ENCODE measurements at places on chromosomes 13 and 19. TPM values are rescaled to one million over a fixed set of nuclear protein-coding genes. Genes with fewer than 3 reads are reported as not detected.

Gene SLITRK1
- not detected for total RNA-seq

- DNase-seq, result peak; percentile 14
These were observed 815.9 kb downstream of the PCDH9 start for GRCh38 chr13:66414066-66414800.

Gene PNMA8A
- total RNA-seq, result 7.6 TPM

- DNase-seq, result no peak
These were observed 81.4 kb downstream of the KCTD15 start for GRCh38 chr19:33878030-33878544.

DNA sequence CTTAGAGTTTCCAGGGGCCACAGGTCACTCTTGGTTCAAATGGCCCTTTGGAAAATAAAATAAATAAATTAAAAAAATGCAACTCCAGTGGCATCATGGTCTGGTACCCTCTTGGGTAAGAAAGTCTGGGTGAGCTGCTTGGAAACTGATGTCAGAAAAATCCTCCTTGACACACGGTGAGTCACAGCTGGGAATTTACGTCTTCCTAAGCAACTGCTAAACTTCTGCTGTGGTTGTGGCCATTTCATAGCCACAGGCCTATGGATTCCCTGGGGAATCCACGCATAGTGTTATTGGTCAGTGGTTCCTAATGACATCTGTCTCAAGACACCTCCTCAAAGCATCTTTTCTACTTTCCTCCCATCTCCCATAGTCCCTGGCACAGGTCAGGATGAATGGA lies 220.8 kb downstream of the COG6 start:
- DNase-seq, result peak; percentile 74

GRCh38 chr13:58855283-58855682 lies 1223.7 kb downstream of the PCDH17 start:
- DNase-seq, result no peak

- no peak for DNase-seq
These were observed 14.6 kb downstream of the C19orf12 start for GRCh38 chr19:29700498-29700897.

Gene AMER2
- not detected for total RNA-seq

Gene TJP3
- total RNA-seq, result 0.69 TPM

Gene ZNF613
- 7.7 TPM for total RNA-seq

DNA sequence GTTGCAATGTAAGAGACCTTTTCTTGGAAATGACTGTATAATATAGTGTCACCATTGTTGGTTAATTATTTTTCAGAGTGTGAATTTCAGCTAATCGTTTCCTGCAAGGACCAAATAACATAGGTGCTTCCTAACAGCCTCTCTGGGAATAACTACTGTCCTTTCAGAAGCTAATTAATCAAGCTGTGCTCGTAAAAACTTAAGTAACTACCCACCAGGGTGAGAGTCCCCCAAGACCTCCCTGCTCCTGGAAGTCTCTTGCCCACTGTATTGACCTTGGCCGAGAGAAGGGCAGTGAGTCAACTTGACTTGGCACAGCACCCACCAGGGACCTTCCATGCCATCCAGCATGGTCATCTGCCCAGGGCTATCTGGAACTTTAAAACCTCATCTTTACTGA lies 50.3 kb downstream of the UQCRFS1 start:
- no peak for DNase-seq

Gene CTXN1
- 5.2 TPM for total RNA-seq

DNA sequence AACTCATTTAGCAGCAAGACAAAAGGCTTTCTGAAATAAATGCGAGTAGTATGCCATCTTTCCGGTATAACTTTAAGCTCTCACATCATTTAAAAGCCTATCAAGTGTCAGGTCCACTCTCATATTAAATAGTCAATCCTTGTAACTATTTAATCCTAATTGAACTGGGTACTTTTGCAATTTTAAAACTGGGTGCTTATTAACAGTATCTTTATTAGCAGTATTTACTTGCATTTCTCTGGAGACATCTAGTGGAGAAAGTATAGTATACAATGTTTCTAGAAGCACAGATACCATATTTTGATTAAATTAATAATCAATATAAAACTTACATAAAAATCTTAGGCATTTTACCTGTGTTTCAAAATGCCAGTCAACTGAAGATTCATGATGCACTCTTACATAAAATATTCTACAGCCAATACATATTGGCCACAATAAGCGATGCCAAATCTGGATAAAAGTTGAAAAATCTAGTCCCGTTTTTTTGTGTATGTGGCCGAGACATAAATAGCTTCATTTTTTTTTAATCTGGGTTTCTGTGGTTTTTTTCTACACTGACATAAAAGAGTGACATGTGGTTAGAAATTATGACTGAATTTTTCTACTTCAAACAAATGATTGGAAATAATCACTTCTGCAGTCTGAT lies 4.3 kb upstream of the POSTN start:
- DNase-seq, result peak; percentile 42

Gene COLGALT1
- total RNA-seq, result 103 TPM

DNA sequence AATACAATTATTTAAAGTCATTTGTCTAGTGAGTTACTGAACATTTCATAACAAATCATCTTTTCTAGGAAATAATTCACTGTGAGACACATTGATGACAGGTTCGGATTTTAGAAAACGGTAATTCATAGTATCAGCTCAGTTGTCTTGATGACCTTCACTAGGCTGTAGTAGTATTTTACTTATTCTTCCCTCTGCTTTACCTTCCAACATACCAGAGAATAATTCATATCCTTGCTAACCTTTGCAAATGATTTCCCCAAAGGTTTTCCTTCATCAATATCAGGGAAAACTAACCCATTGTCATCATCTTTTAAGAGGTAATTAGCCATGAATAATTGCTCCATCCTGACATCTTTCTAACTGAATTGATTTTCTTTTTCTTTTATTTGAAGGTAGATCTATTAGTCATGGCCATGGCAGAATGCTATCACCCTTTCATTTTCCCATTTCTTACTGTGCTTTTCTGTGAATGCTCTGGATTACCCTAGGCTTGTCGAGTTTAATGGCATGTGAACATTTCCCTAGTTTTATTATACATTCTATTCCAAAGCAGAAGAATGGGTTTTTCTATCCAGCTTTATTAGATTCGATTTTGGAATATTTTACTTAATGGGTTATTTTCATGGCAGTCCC lies 299.2 kb downstream of the OLFM4 start:
- no peak for DNase-seq

DNA sequence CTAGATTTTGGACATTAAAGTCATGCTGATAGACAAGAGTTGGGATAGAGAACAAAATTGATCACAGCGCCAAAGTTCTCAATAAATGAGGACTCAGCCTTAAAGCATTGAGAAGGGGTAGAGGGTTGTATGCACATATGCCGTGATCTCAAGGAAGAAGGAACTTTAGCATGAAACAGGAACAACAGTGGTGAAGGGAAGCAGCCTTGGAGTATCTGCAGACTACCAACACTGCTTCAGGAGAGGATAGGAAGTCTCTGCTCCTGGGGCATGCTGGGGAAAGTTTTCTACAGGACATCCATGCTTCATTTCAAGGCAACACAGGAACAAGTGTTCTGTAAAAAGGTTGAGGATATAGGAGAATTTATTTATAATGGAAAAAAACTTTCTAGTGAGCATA lies 111.9 kb upstream of the MLNR start:
- no peak for DNase-seq

DNA sequence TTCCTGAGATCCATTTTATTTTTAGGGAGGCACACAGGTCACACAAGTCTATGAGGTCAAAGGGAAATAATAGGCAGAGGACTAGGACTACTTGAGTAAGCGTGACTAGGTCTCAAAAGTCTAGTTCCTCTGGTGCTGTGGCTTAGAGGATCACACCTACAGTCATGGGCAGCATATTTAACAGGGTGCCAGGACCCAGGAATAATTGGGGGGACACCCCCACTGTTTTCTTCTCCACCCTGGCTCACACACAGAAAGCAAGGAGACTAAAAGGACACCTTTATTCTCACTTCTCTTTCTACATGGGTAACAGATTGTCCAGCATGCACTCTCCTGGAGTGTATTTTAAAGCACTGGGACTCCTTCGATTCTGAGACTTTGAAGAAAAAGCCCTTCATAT lies 26.2 kb downstream of the OXGR1 start:
- peak; percentile 23 for DNase-seq

Gene IGSF23
- not detected for total RNA-seq

- DNase-seq, result no peak
These were observed 26.8 kb downstream of the CERS1 start for GRCh38 chr19:18869023-18869618.

DNA sequence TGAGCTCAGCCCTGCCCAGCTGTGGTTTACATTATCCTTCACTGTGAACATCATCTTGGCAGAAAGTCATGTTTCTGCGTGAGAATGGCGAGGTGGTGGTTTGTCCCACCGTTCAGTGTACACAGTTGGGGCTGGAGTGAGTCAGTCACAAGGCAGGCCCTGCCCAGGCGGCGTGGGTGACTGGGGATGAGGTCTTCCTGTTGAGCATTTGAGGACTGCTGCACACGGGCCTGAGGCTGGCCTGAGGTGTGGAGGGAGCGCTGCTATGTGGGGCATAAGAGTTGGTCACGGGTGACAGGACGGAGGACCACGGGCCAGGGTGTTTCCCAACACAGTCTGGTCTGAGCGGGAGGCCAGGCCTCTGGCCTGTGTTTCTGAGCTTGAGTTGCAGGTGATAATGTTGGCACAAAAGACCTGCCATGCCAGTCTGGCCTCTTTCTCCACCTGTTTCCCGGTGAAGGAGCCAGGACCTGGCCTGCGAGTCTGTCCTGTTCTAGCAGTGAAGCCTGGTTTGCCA lies 13.4 kb upstream of the C19orf33 start:
- peak; percentile 88 for DNase-seq

Gene SH2D3A
- 28.5 TPM for total RNA-seq

GRCh38 chr19:5949792-5950305 lies 28.1 kb downstream of the RANBP3 start:
- no peak for DNase-seq

GRCh38 chr13:30108216-30108912 lies 199.0 kb downstream of the KATNAL1 start:
- DNase-seq, result no peak

GRCh38 chr13:104625201-104625600 lies 1559.0 kb upstream of the SLC10A2 start:
- DNase-seq, result no peak

DNA sequence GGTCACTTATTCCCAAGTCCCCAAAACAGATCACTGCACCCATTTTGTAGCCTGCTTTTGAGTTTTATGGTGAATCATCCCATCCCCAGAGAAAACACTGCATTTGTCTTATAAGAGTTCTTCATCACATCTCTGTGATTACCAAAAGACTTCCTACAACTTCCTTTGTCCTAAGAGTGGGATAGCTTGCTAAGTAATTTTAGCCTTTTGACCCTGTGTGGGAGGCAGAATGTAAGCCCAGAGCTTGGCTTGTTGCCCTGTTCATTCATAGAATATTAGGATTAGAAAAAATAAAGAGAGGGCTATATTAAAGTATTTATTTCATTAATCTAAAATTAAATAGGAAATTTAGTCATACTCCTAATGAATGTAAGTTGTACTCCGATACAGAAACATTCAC lies 213.3 kb downstream of the MZT1 start:
- no peak for DNase-seq

- no peak for DNase-seq
These were observed 194.7 kb downstream of the URI1 start for GRCh38 chr19:30136611-30137195.

DNA sequence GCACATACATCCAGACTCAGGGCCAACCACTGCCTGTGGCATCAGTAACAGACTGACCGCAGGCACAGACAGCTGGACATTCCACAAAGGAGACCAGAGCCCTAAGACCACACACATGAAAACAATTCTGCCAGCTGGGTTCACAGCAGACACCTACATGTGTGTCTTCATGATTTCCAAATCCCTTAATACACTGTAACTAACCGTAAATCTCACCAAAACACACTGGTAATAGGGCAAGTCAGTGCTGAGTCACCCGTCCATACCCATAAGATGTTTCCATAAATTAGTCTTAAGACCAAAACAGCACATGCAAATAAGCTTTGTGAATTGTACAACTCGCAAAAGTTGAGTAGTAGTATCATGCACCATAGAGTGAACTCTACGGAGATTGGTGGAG lies 65.4 kb downstream of the TUBGCP3 start:
- DNase-seq, result no peak

DNA sequence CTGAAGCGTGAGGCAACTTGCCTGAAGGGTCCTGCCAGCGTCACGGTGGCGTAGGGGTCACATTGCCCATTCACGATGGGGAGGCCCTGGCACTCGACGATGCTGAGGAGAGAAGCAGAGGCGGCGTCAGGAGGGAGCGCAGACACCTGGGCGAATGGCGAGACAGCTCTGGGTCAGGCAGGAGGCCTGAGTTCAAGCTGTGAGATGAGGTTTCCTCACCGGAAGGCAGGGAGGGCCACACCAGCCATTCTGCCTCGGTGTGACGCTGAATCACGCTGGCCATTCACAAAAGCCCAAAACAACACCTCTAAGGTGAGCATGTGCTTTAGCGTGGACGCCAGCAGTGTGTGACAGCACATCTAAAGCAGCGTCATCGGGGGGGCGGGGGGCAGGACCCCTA lies 54.0 kb upstream of the C13orf46 start:
- DNase-seq, result no peak

Gene PGLYRP1
- total RNA-seq, result not detected

Measured in MCF 10A (cell line).